Prostate gland (tissue), 2 donors: ENCODE measurements at places on chromosomes 3 and 15. TPM values are rescaled to one million over a fixed set of nuclear protein-coding genes. Genes with fewer than 3 reads are reported as not detected.

DNA sequence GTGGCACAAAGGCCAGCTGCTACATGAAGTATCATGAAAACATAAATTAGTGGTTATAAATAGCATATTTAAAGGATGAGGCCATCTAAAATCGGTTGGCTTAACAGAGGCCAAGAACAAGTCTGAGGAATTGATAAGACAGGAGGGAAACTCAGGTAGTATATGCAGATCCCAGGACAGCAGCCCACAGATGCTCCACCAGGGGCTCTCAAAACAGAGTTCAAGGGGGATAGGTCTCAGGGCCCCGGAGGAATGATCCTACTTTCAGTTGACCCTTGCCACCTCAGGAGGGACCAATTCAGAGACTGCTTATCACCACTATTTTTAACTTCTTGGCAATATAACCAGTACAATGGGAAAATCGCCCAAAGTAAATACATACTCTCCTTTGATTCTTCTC, 56.8 kb downstream of the RORA start:
- no peaks in the 10 kb centered on the region for H3K4me1 ChIP-seq
- no peaks in the 10 kb centered on the region for H3K27me3 ChIP-seq
- H3K27ac ChIP-seq: no peak overlapping the region
- no peaks in the 10 kb centered on the region for H3K36me3 ChIP-seq

DNA sequence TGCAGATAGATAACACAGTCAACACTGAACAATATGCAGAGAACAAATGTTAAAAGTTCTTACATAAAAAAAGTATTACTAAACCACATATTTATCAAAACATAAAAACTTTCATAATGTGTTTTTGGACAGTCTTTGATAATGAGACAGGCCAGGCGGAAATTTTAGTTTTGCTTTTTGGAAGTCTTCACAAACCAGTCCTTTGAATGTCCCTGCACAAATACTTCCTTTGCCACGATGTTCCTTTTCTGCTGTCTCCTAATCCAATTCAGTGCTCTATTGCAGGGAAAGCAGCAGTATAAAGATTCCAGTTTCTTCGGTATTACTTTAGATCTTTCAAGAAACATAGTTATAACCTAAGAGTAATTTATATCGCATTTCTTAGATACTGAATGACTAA, 135.9 kb downstream of the TBL1XR1 start:
- H3K4me3 ChIP-seq: no peak overlapping the region
- no peak for DNase-seq
- H3K36me3 ChIP-seq: no peaks in the 10 kb centered on the region
- no peak overlapping the region for H3K27ac ChIP-seq
- H3K4me1 ChIP-seq: peaks cover 4% of the 10 kb centered on the region

- DNase-seq: no peak
- H3K27me3 ChIP-seq: no peaks in the 10 kb centered on the region
- H3K4me3 ChIP-seq: no peak overlapping the region
- H3K27ac ChIP-seq: no peak overlapping the region
- H3K36me3 ChIP-seq: no peaks in the 10 kb centered on the region
Measured at GRCh38 chr15:41487802-41488201, 5.9 kb upstream of the ITPKA start.

CRABP1 gene
- not detected for total RNA-seq
